ENCODE measurements at places on chromosomes 5 and 9. TPM values are rescaled to one million over a fixed set of nuclear protein-coding genes. Genes with fewer than 3 reads are reported as not detected.

Gene PTGES
- 16.7 TPM for total RNA-seq

DNA sequence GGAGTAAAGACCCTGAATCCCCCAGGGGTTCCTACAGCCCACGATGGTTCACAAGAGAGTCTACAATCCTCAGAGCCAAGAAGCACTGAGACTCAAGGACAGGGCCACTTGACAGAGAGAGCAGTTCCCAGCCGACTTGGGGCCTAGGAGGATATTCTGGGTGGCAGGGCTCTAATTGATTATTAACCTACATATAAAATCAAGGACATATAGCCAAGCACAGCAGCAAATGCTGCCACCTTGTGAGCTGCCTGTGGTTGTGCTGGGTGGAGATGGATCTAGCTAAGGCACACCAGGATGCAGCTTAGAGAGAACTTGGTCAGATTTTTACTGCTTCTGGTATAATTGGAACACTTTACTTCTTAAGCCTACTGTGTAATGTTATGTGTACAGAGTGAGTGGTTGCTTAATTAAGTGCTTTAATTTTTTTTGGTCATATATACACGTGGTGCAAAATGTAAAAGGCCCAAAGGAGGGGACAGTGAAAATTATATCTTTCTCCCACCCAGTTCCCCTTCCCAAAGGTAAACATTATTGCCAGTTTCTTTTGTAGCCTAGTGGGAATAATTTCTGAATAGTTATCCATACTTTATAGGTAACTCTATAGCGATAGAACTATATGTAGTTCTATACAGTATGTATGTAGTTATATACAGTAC lies 78.8 kb downstream of the F2RL2 start:
- no peaks in the 10 kb centered on the region for H3K27me3 ChIP-seq
- peak; percentile 43 for DNase-seq
- H3K36me3 ChIP-seq, result no peaks in the 10 kb centered on the region
- H3K4me1 ChIP-seq, result no peaks in the 10 kb centered on the region

Gene SPINK4
- not detected for total RNA-seq

DNA sequence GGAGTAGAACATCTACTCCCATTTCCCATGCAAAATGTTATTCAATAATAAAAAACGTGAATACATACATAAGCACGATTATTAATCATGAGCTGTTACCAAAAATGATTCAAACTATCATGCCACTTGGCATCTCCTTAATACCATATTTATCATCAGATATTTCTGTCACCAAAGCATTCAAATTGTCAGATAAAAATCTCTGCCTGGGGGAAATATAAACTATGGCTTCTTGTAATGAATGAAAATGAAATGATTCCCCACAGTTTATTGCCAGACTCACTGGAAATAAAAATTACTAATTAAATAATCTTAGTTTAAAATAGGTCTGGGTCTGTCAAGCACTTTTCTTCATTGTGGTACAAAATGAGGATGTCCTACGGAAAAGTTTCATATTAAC lies 265.4 kb downstream of the EDIL3 start:
- H3K4me3 ChIP-seq, result no peak overlapping the region
- H3K27me3 ChIP-seq, result no peaks in the 10 kb centered on the region
- no peak overlapping the region for H3K27ac ChIP-seq
- no peaks in the 10 kb centered on the region for H3K36me3 ChIP-seq
- H3K4me1 ChIP-seq, result no peaks in the 10 kb centered on the region

Gene RANBP3L
- total RNA-seq, result under 0.01 TPM

Gene FYB1
- total RNA-seq, result under 0.01 TPM

DNA sequence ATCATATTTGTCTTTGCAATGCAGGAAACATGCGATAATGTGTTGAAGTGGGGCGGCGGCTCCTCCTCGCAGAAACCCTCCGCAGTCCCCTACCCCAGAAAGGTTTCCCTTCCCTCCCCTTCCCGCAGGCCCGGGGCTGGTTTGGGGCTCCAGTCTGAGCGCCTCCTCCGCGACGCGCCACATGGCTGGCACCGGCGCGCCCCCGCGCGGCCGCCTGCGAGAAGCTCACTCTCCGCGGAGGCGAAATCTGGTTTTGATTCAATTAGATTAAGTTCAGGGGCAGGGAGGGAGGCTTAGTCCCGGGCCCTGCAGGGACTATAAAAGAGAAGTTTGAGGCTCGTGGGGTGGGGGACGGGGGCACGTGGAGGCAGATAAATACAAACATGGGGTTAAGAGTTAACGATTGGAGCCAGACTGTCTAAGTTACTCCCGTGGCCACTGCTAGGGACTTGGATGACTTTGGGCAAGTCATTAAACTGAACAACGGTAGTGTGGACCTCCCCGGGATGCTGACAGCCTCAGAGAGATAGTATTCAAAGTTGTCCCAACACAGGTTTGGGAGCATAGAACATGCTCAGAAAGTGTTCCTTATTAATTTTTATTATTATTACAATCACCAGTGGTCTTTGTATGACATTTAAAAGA lies 69.4 kb downstream of the MSX2 start:
- no peak overlapping the region for H3K27ac ChIP-seq
- H3K27me3 ChIP-seq, result no peaks in the 10 kb centered on the region
- peak; percentile 47 for DNase-seq
- H3K4me3 ChIP-seq, result no peak overlapping the region
- no peaks in the 10 kb centered on the region for H3K36me3 ChIP-seq

- no peak for DNase-seq
- H3K4me1 ChIP-seq, result no peaks in the 10 kb centered on the region
- no peaks in the 10 kb centered on the region for H3K27me3 ChIP-seq
- H3K36me3 ChIP-seq, result no peaks in the 10 kb centered on the region
- no peak overlapping the region for H3K27ac ChIP-seq
- H3K4me3 ChIP-seq, result no peak overlapping the region
These were observed 148.2 kb downstream of the COX7C start for GRCh38 chr5:86765778-86766502.

- peaks cover under 1% of the 10 kb centered on the region for H3K36me3 ChIP-seq
- no peak for DNase-seq
- H3K4me1 ChIP-seq, result no peaks in the 10 kb centered on the region
- no peak overlapping the region for H3K27ac ChIP-seq
- no peak overlapping the region for H3K4me3 ChIP-seq
These were observed 71.9 kb downstream of the SMIM23 start for GRCh38 chr5:171857489-171857876.

GRCh38 chr5:124973661-124974060 lies 227.2 kb upstream of the ZNF608 start:
- H3K36me3 ChIP-seq, result no peaks in the 10 kb centered on the region
- DNase-seq, result no peak
- H3K27ac ChIP-seq, result no peak overlapping the region
- H3K4me3 ChIP-seq, result no peak overlapping the region

Gene ARAP3
- 2.6 TPM for total RNA-seq

DNA sequence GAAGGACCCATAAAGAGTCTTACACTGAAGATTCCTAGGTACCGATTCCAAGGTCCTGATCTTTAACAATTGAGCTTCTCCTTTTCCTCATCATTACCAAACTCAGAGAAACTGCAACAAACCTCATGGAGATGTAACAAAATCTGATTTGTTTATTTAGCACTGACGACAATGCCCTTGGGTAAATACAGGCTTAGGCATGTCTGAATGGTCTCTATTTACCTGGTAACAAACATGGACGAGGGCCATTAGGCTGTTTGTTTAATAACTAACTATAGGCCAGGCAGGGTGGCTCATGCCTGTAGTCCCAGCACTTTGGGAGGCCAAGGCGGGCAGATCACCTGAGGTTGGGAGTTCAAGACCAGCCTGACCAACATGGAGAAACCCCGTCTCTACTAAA lies 333.3 kb downstream of the AGTPBP1 start:
- no peak overlapping the region for H3K27ac ChIP-seq
- no peaks in the 10 kb centered on the region for H3K36me3 ChIP-seq
- H3K4me3 ChIP-seq, result no peak overlapping the region
- no peak for DNase-seq
- H3K27me3 ChIP-seq, result no peaks in the 10 kb centered on the region

Gene TOR2A
- total RNA-seq, result 3.6 TPM

DNA sequence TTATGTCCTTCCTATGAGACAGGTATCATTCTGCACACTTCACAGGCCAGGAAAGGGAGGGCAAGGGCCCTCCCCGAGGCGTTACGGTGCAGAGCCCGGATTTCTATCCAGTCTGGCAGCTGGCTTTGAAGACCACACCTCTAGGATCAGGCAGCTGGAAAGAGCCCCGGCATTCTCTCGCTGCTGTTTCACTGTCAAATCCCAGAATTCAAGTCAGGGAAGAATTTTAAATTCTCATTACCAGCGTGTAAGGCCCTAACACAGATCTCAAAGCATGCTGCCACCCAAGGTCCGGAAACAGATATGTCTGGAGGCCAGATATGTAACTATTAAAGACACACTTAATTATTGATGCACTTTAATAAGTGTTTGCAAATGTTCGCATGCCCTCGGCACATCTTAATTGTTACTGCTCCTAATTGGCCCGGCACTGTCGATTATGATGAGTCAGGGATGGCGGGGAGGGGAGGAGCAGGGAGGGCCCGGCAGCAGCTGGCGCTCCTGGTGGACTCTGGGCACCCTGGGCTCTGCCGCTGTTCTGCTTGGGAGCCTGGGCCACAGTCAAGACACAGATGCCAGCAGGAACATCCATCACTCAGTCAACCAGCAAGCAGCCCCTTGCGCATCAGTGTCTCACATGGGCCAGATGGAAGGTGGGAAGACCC lies 76.3 kb upstream of the BARHL1 start:
- H3K36me3 ChIP-seq, result no peaks in the 10 kb centered on the region
- no peak for DNase-seq
- peaks cover 12% of the 10 kb centered on the region for H3K27me3 ChIP-seq

GRCh38 chr9:129619787-129620668 lies 873 bp downstream of the C9orf50 start:
- no peaks in the 10 kb centered on the region for H3K27me3 ChIP-seq
- peaks cover 15% of the 10 kb centered on the region for H3K4me1 ChIP-seq
- peak overlapping the region; percentile 43 for H3K4me3 ChIP-seq
- DNase-seq, result peak; percentile 51
- H3K36me3 ChIP-seq, result no peaks in the 10 kb centered on the region

- H3K4me1 ChIP-seq, result no peaks in the 10 kb centered on the region
- DNase-seq, result peak; percentile 91
- H3K4me3 ChIP-seq, result no peak overlapping the region
- H3K36me3 ChIP-seq, result no peaks in the 10 kb centered on the region
These were observed 49.6 kb downstream of the SERINC5 start for GRCh38 chr5:80206282-80206681.

DNA sequence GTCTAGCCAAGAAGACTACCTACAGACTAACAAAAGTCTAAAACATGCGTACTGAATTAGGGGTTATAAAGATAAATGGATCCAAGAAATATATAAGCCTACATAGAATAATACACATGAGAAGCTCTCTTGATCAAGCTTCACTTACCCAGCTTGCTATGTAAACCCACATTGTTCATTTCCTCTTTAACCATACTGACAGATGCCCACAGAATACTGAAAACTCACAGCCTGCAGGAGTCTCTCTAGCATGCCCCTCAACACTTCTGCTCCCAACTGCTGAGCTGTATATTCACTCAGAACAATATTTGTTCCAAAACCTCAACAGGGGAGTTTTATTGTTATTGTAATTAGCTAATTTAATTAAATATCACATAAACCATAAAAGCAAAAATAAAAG lies 52.4 kb downstream of the RFX3 start:
- no peaks in the 10 kb centered on the region for H3K27me3 ChIP-seq
- H3K4me3 ChIP-seq, result no peak overlapping the region
- H3K27ac ChIP-seq, result no peak overlapping the region
- no peak for DNase-seq
- H3K36me3 ChIP-seq, result no peaks in the 10 kb centered on the region

Gene THG1L
- total RNA-seq, result 42.4 TPM

GRCh38 chr5:115898656-115899055 lies 56.9 kb downstream of the AP3S1 start:
- no peak overlapping the region for H3K27ac ChIP-seq
- H3K36me3 ChIP-seq, result no peaks in the 10 kb centered on the region
- DNase-seq, result peak; percentile 63
- H3K4me3 ChIP-seq, result no peak overlapping the region

All from fibroblast of lung (primary cell).